ENCODE measurements at places on chromosomes 16 and 17.

DNA sequence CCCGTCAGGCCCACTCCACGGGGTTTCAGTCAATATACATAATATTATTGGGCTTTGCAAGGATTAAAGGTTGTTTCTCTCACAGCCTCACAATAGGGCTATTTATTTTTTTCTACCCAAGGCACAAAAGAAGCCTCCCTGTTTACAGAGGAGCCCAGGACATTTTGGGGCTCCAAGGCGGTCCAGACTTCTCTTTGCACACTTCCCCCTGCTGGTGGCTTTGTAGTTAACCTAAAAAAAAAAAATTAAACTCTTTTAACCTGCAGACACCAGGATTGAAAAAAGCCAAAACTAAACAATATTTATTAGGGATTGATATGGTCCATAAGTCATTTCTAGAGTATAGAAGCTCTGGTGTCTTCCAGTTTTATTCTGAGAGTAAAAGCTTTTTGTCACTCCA lies 169.7 kb upstream of the ZFHX3 start:
- no peak for DNase-seq

DNA sequence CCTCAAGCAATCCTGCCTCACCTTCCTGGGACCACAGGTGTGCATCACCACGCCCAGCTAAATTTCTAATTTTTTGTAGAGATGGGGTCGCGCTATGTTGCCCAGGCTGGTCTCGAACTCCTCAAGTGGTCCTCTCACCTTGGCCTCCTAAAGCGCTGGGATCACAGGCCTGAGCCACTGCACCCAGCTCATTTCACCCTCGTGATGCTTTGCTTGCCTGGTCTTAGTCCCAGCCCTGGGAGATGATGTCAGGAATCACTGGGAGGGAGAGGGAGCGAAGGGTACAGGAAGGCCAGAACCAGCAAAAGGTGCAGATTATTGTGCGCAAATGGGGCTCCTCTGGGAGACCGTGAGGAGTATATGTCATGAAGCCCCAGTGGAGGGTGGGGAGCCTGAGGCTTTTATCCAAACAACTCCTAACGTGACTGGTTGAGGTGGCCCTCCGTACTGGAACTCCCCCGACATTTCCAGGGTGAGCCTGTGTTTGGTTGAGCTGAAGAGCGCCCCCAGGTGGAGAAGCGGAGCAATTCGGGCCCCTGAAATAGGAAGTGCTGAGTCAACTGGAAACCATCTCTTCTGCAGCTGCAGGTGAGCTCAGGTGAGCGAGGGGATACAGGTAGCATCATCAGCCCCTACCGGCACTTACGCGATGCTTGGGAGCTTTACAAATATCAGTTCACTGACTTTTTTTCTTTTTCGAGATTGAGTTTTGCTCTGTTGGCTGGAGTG lies 41.2 kb upstream of the HAPSTR1 start:
- DNase-seq = no peak

- DNase-seq = no peak
Measured at GRCh38 chr17:58344047-58344790, 7.8 kb downstream of the SUPT4H1 start.

- no peak for DNase-seq
Measured at GRCh38 chr17:69143683-69144231, 2.1 kb upstream of the ABCA6 start.

- no peak for DNase-seq
Measured at GRCh38 chr17:17665255-17665654, 16.0 kb upstream of the RAI1 start.

GRCh38 chr17:31068291-31068690 lies 26.5 kb upstream of the NF1 start:
- no peak for DNase-seq

GRCh38 chr17:70604854-70605253 lies 435.5 kb downstream of the KCNJ2 start:
- DNase-seq = no peak

DNA sequence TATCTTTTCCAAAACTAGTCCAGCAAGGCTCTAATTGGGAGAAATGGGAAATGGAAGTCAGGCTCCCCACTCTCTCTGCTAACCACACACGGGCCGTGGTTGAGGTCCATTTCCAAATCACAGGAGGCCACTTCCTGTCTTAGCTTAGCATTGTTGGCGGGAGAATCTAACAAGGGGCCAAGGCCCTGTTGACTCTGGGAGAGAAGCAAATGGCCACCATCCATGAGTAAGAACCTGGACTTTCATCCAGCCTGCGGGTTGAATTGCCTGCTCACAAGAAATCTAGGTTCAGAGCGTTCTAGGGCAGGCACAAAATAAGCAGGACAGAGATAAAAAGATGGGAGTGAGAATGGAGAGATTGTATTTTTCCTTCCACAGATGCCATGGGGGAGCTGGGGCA lies 5.7 kb downstream of the FAM20A start:
- DNase-seq = no peak

GRCh38 chr17:79223471-79223870 lies 148.8 kb downstream of the ENGASE start:
- DNase-seq = no peak

DNA sequence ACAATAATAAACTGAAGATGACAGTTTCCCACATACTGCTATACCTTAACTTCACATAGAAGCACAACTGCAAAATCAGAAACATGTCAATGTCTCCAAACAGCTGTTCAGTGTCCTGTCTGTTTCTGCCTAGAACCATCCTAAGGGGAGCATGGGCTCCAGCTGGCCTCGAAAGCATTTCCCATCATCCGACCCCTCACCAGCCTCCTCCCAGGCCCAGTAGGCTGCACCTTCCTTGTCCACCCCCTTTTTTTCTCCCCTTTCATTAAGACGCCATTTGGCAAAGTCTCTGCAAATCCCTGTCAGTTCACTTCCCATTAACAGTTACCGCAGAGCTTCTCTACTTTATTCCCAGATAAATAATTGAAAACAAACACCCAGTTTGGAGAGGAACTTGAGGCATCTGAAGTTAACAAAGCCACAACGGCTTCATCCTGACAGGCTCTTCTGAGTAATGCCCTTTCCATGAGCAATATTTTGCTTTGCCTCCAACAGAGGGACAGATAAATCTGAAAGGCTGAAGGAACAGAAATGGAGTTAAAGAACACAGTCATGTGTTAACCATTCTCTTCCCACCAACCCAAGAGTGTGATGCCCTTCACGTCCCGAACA lies 65.3 kb downstream of the SLC39A11 start:
- no peak for DNase-seq

DNA sequence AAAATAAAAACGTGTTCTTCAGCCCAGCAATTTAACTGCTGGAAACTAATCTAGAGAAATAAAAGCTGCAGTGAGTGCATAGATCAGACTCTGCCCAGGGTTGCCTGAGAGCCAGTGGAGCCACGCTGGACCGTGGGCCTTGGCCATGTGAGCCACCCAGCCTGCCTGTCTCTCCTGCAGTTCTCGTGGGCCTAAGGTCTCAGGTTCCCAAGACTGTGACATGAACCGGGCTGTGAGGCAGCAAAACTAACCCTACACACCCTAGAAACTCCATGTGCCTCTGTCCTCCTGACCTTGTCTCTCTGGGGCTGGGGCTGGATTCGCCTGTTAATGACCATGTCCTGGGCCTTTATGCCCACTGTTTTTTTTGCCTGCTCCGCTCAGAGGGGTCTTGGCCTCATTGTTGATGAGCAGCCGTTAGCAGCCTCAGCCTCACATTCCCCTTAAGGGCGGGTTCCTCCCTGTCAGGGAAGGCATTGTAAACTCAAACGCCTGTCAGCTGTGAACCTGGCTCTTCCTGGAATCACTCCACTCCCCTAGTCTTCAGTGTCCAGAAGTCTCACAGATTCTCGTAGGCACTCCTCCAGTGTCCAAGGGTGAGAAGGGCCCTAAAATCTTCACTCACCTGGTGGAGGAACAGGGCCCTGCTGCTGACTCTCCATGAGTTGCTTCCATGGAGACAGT lies 16.9 kb downstream of the C16orf90 start:
- DNase-seq = no peak

- DNase-seq = no peak
Measured at GRCh38 chr17:57625957-57626356, 119.1 kb downstream of the CCDC182 start.

DNA sequence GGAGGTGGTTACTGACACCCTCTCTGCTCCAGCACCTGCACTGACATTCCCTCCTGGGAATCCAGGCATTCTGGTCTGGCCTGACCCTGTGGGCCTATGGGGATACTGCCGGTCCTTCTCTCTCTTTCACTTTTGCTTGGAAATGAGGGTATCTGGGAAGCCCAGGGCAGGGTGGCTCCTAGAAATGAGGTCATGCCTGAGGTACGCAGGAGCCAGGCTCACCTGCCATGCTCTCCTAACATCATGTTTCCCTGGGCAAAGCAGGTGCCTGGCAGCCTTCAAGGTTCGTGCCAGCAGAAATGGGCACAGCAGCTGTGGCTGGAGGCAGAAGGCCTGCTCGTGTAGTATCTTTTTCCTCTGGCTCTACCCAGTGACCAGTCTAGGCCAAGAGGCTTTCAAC lies 3.3 kb downstream of the ITGA3 start:
- peak; percentile 58 for DNase-seq

GRCh38 chr17:12644623-12645022 lies 21.1 kb upstream of the MYOCD start:
- no peak for DNase-seq

- no peak for DNase-seq
Measured at GRCh38 chr17:40952661-40953060, 14.1 kb downstream of the KRT39 start.

- DNase-seq = no peak
Measured at GRCh38 chr17:59856859-59857794, 35.6 kb downstream of the TUBD1 start.

GRCh38 chr17:81735264-81736102 lies 23.4 kb downstream of the SLC25A10 start:
- DNase-seq = no peak

DNA sequence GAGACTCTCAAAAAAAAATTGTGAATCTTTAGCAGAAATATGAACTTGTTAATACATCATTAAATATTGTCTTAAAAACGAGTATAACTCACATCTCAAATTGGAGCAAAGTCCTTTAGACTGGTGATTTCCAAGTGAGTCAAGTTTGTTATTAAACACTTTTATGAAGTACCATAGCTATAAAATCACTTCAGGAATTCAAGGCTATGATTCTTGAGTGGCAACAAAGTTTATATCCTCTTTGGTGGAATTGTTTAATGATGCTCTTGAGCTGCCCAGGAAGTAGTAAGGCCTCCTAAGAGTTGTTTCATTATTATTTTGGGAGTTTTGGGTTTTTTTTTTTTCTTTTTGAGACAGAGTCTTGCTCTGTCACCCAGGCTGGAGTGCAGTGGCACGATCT lies 16.7 kb upstream of the BLMH start:
- no peak for DNase-seq

DNA sequence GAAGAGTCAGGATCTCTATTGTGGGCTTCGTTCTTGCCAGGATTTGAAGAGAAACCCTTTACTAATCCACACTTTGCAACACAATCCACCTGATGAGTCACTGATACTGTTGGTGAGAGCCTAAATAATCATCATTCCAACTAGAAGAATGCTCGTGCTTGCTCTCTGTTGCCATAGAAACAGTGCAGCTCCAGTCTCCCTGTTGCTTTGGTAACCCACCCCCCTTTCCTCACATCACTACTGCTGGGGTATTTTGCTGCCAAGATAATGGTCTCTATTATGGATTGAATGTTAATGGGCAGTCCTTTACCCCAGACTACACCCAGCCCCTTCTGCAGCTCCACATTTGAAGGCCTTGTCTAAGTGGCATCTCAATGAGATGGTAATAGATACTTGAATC lies 190.4 kb downstream of the ABCC12 start:
- DNase-seq = no peak

DNA sequence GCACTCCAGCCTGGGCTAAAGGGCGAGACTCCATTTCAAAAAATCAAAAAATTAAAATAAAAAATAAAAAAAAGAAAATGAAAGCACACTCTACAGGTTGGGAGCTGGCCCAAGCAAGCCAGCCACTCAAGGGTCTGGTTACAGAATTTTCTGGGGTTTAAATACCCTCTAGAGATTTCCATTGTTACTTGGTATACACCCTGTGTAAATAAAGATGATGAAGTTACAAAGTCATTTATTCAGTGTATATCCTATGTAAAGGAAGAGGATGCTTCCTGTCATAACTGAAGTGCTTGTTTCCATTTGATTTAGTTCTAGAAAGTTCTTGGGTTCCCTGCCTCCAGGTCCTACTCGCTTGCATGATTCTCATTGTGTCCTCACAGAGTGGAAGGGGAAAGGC lies 79.9 kb upstream of the C17orf78 start:
- no peak for DNase-seq

- DNase-seq = no peak
Measured at GRCh38 chr16:69707920-69708683, 18.3 kb downstream of the NQO1 start.

DNA sequence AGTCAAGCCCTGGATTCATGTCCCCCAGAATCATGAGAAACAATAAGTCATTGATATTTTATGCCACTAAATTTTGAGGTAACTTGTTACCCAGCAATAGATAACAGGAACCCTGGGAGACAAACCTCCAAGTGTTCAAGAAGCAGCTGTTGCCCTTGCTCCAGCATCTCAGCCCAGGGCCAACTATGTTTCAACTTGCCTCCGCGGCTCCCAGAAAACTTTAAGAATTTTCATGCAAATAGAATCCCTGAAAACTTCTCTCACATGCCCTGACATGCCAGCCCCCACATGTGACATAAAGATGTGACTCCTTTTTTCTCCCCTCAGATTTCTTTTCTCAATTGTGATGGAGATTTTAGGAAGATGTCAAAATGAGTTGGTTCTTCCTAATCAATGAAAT lies 22.8 kb downstream of the LYRM9 start:
- DNase-seq = peak; percentile 45

DNA sequence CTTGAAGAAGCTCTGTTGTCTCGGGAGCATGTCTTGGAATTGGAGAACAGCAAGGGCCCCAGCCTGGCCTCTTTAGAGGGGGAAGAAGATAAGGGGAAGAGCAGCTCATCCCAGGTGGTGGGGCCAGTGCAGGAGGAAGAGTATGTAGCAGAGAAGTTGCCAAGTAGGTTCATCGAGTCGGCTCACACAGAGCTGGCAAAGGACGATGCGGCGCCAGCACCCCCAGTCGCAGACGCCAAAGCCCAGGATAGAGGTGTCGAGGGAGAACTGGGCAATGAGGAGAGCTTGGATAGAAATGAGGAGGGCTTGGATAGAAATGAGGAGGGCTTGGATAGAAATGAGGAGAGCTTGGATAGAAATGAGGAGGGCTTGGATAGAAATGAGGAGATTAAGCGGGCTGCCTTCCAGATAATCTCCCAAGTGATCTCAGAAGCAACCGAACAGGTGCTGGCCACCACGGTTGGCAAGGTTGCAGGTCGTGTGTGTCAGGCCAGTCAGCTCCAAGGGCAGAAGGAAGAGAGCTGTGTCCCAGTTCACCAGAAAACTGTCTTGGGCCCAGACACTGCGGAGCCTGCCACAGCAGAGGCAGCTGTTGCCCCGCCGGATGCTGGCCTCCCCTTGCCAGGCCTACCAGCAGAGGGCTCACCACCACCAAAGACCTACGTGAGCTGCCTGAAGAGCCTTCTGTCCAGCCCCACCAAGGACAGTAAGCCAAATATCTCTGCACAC lies 21.2 kb downstream of the AKAP1 start:
- no peak for DNase-seq

DNA sequence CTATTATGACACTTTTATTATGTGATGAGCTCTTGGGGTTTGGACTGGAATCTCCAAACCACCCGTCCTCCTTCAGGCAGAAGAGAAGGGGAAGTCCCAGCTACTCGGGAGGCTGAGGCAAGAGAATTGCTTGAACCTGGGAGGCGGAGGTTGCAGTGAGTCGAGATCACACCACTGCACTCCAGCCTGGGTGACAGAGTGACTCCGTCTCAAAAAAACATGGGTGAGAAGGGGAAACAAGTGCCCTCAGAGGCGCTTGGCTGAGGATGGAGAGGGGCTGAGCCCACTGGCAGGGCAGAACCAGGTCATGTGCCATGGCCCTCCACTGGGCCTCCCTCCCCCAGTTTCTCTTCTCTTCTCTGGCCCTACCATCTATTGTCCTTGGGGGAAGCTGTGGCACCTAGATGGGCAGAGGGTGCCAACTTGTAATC lies 120.9 kb upstream of the SMURF2 start:
- DNase-seq = no peak
